ENCODE measurements at places on chromosomes 5 and 9.

GRCh38 chr5:11054014-11054413 is 293.0 kb upstream of the DAP start:
- DNase-seq = no peak

DNA sequence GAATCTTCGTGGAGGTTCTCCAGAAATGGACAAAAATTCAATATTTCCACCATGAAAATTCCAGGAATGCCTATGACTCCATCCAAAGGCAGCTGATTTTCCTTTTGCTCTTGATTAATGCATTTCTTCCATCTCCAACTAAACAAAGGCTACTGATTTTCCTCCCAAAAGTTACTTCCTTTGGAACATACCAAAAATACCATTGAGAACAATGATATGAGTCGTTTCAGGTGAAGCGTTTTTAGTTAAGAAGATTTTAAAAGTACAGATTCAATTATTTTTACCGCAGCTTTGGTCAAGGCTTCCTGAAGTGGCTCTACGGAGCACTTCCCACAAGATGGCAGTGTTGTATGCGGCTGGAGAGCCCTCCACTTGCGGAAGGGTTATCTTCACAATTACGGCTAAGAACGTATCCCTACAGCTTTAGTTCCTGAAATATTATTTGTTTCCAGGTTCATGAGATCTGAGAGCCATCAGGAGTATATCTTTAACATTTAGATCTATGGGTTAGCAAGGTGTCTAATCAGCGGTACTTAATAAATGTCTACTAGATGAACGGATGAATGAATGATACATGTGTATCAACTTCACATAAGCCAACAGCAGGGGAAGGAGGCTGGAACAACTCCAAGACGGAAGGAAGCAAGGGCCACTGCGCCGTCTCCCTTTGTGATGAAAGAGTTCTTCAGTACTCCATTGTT is 35.9 kb upstream of the ARSB start:
- DNase-seq = peak; percentile 13

GRCh38 chr5:81842795-81843398 is 92.0 kb upstream of the SSBP2 start:
- no peak for DNase-seq

DNA sequence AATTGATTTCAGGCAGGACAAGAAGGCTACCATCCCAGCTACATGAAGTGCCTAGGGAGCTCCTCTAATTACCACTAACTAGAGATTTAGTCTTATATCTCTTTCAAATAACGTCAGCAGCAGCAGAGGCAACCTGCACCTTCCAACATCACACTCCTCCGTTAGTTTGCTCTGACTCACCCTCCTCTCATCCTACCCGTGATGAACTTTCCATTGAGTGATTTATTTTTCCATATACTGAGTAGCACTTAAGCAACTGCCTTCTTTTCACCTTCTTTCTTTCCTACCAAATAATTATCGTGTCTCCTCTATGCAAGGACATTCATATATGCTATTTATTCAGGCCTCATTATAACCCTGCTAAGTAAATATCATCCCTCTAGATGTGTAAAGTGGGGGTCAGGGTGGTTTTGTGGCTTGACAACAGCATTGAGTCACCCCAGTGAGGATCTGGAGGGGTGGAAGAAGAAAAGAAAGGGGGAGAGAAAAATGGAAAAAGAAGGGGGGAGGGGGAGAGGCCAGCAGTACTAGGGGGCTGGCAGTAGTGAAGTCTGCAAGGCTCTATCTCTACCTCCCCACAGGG is 64.6 kb upstream of the CAST start:
- DNase-seq = no peak

DNA sequence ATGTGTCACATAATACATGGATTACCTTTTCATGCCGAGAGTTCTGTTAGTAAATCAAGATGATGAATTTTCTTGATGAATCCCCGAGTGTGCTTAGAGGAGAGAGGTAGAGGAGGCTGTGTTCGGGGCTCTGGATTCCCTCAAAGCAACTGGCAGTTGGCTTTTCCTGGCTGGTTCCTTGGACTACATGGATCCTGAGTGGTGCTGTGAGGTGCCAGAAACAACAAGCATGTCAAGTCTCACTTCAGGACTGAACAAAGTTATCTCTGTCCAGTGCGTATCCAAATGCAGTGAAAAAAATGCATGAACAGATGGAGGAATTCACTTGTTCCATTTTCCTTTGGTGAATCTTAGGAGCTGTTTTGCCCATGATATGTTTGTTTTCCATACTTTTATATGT is 231.7 kb downstream of the FBXL7 start:
- no peak for DNase-seq

DNA sequence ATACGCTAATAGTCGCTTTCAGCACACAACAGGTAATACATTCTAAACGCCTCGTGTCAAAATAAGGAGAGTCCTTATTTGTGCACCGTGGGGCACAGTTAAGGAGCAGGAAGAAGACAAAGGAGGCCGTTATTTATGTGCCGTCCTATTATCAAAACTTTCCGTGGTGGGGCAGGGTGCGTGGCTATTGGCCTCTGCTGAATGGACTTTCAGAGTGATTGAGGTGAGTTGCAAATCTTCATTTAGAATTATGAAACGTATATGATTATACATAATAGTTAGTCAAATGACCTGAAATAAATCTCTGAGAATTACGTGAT is 833 bp downstream of the C5orf24 start:
- no peak for DNase-seq

DNA sequence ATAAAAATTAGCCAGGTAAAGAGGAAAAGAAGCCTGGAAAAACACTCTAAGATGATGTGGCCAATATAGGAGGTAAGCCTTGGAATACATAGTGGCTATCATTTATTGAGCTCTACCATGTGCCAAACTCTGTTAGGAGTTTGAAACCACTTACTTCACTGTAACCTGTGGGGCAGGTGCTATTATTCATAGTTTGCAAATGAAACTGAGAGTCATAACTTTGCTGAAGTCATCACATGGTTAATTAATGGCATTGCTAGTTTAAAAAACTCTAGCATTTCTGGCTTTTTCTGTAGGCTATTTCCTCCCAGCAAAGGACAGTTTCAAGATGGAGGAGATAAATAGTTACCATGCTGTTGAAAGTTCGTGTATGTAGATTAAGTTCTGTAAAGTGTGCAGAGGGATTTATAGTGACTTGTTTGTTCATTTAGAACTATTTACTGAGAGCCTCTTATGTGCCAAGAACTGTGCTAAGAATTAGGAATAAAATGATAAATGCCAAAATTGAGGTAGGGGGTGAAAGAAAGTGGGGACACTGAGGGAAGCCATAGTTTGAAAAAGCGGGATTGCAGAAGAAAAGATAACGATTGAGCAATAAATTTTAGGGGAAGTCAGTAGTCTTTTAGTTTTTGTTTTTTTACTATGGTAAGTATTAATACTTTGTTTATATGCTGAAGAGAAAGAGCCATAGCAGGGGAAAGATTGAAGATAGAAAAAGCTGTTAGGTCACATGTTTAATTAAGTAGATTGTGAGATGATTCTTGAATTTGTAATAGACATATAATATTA is 57.2 kb downstream of the WDR70 start:
- DNase-seq = no peak

GRCh38 chr5:172714491-172715420 is 56.2 kb downstream of the DUSP1 start:
- DNase-seq = peak; percentile 64

DNA sequence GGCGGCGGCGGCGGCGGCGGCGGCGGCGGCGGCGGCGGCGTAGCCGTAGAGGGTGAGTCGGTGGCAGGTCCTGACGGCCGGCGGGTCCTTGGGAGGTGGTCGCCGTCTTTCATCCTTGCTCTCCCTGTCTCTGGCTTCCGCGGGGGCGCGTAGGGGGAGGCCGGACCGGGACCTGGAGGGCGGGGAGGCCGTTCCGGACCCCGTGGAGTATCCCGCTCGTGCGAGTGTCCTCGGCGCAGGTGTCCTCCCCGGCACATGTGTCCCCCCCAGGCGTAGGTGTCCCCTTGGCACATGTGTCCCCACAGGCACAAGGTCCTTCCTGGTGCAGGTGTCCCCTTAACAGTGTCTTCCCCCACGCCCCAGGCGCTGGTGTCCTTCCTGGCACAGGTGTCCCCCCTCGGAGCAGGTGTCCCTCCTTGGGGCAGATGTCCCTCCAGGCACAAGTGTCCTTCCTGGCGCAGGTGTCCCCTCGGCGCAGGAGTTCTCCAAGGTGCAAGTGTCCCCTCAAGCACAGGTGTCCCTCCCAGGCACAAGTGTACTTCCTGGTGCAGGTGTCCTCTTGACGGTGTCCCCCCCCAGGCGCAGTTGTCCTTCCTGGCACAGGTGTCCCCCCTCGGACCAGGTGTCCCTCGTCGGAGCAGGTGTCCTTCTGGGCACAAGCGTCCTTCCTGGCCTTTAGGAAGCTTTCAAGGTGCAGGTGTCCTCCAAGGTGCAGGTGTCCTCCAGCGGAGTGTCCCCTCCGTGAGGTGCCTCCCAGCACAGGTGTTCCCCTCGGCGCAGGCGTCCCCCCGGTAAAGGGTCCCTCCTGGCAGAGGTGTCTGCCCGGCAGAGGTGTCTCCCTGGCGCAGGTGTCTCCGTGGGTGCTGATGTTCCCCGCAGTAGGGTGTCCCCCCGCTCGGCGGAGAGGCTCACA is 519 bp downstream of the EXOC3 start:
- peak; percentile 36 for DNase-seq

DNA sequence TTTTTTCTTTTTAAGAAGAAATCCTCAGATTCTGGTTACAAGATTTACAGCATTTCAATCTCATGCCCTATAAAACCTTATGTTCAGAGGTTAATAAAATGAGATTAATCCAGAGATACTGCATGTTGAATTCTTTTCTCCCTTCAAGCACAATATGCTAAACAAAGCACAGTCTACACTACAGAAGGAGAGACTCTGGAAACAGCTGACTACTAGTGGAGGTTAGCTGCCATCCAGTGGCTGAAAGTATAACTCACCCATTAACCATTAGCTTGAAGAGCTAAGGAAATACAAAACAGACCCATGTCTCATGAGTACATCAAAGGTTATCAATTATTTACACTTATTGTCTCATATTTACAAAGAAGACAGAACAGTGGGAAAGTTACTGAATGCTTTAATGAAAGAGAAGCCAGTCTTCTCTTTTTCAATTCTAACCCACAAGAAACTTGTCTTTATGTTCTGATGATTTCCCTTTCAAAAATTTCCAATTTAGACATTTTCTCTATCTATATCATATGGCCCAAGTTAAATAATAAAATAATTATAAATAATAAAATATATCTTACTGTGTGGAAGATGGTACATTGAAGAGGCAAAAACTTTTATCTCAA is 12.7 kb upstream of the DNAH5 start:
- no peak for DNase-seq

GRCh38 chr9:109709866-109710265 is 70.1 kb upstream of the PALM2AKAP2 start:
- DNase-seq = no peak

DNA sequence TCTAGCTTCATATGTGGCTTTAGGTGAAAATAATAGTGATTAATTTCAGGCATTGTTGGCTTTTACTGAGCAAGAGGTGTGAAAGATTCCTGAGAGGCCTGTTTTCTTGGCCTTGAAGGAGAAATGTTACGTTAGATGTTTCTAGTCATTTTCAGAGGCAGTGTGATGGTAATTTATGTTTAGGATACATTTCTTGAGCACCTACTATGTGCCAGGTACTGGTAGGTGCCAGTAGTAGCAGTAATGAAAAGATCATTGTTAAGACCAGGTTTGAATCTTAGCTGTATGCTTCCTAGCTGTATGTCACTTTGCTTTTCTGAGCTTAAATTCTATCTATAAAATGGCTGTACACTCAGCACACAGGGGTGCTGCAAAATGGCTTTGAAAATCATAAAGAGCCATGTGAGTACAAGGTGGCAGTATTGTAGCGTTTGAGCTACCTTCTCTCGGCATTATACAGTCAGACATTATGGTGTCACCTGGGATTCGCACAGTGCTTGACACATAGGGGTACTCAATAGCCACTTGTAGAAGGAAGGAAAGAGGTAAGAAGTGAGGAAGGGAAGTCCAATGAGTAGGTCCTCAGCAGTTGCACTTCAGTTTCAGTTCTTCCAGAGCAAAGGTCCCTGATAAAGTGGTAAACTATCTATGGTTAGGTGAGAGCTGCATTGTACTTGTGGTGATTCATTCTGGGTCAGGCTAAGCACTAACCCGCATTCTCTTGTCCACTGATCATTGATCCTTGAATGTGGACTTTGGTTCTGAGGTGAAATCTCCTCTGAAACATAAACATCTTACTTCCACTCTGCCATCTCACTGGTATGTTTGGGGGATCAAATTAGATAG is 166.5 kb upstream of the NR3C1 start:
- DNase-seq = no peak

GRCh38 chr5:166795756-166796155 is 1495.7 kb upstream of the WWC1 start:
- DNase-seq = no peak

DNA sequence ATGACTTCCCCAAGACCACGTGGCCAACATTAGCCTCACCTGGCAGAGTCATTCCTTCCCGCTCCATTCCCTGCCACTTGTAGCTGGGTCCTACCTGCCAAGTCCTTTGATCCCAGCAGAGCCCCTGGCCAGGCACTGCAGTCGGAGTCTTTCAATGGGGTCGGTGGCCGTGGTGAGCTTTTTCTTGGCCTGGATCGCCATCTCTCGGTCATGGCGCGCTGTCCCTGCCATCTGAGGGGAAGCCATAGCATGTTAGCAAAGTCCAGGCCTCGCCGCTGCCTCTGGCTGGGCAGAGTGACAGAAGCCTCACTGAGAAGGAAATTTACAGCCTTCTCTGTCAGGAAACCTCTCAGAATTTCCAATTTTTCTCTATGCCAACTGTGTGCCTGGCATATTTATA is 17.5 kb downstream of the CAPSL start:
- DNase-seq = no peak

DNA sequence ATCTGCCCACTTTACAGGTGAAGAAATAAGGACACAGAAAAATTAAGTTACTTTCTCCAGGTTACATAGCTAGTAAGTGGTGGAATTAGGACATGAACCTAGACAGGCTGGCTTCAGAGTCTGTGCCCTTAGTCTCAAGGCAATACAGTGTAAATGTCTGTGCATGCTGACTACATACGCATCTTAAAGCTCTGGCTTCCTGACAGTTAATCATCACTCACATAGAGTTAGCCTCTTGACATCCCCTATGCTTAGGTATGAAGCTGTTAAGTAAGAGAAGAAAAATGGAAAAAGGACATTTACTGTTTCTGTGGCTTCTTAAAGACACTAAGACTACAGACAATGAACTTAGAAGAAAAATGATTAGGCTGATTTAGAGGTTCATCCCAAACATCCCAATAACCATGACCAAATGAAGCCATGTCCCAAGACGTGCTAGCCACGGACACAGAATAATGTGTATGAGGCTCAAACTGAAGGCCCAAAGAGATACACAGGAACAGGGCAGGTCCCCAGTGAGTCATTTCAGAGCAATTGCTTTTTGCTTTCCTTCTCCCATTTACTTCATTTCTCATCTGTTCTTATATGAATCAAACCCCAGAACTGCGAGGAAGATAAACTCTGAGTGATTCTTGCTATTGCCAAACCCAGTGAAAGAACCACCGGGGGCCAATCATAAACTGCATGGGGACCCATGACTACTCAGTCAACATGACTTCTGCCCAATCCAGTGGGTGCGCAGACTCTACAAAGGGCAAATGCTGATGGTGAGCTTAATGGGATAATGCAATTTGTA is 100.0 kb upstream of the IFNK start:
- DNase-seq = no peak

All from effector memory CD8-positive, alpha-beta T cell (primary cell).